ENCODE measurements at places on chromosomes 13 and 19. TPM values are rescaled to one million over a fixed set of nuclear protein-coding genes. Genes with fewer than 3 reads are reported as not detected.

Gene TNFSF9
- total RNA-seq = not detected

Gene ZNF730
- total RNA-seq = 1.6 TPM

Gene MIPEP
- 33.2 TPM for total RNA-seq

Gene ZNF675
- total RNA-seq = 6.7 TPM

Gene CALR3
- total RNA-seq = not detected

Gene TEX29
- total RNA-seq = not detected

Gene TTYH1
- not detected for total RNA-seq

Gene ZIM2
- total RNA-seq = not detected

Gene ACTL9
- total RNA-seq = not detected

Gene LILRB4
- total RNA-seq = not detected

Gene ZNF43
- 3.1 TPM for total RNA-seq

Gene ARHGEF18
- total RNA-seq = 48.6 TPM

Gene SGCG
- total RNA-seq = 3.3 TPM

Gene GADD45B
- total RNA-seq = 18.8 TPM

Gene SULT2A1
- not detected for total RNA-seq

Gene FAM83E
- not detected for total RNA-seq

Gene LRRC63
- not detected for total RNA-seq

Gene PAK4
- 14.6 TPM for total RNA-seq

Gene BEST2
- total RNA-seq = not detected

Gene SPACA7
- total RNA-seq = not detected

Gene RASAL3
- total RNA-seq = not detected

Gene FBXO17
- total RNA-seq = 13.8 TPM

Gene RGCC
- total RNA-seq = 45.8 TPM

Gene MYO1F
- 0.66 TPM for total RNA-seq

Gene ZNF846
- 4.8 TPM for total RNA-seq

Gene NCCRP1
- not detected for total RNA-seq

Gene URAD
- not detected for total RNA-seq

Gene NCAN
- not detected for total RNA-seq

Gene STK24
- total RNA-seq = 92.4 TPM

Gene ATP12A
- not detected for total RNA-seq

All from placental pericyte (primary cell).